ENCODE measurements at places on chromosomes 5 and 9.

DNA sequence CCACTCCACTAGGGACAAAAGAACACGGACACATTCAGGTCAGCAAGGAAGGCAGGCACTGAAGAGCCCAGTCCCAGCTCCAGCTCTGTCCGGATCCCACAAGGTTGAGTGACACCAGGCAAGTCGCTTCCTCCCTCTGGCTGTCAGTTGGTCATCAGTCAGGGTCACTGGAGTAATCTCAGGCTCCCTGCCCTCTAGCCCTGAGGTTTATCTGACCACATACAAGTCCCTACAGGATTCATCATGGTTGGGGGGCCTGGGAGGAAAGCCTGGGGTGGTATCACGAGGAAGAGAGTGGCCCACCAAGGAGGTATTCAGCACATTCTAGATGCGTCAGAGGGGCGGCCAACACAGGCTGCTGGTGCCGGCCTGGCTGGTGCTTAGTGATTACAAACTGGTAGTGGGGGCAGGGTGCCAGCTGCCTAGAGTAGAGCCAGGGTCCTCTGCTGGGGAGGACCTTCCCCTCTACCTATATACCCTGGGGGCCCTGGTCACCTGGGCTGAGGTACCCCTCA is 81.5 kb downstream of the SHB start:
- DNase-seq: no peak

DNA sequence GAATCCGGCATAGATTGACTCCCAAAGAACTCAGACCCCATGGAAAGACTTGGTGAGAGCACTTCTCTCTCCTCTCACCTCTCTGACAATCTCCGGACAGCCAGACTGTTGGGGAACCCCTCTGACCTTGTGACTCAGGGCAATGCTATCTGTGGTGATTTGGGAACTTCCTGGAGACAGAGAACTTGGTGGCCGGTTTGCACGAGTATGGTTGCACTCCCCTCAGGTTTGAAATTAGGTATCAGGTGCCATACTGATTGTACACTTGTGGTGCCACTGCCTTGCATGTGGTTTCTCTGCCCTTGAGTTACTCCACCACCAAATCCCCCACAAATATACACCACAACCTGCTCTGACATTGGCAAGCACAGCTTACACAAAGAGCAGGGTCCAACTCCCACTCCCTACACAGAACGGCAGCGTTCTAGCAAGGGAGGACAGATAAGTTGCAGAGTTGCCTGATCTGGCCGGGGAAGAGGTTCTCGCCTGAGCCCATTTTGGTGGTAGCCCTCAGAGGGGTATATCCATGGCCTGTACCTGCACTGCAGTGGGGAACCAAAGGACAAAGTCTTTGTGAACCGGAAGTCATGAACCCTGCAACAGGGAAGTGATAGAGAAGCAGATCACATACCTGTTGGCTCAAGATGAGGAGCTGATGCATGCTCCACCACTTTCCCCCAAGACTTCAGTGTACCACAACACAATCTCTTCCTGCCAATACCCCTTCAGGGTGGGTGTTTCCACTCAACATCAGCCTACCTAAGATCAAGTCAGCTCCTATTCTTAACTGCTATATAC is 255.1 kb downstream of the MCTP1 start:
- DNase-seq: no peak

DNA sequence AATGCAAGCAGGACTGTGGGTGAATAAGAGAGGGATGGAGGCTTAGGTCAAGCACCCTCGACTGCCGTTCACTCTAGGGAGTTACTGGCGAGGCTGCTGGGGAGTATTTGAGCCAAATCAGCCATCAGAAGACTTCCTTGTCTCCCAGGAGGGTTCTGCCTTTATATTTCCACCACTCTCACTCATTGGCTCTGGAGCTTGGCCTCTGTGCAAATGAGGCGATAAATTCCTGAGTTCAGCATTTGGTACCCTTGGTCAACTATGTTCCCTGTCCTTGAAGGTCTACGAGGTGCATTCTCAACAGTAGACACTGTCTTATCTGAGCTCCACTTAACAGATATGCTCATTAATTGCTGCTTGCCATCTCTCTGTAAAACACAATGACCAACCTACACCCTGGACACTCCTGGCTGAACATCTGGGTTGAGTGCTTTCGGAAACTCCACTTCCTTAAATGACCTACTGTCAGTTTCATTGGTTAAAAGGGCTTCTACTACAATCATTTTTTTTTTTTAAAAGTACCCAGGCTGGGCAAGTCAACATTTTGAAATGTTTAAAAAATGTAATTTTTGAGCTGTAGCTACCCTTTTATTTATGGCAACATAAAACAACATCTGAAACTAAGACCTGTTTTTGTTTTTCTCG is 153.2 kb downstream of the NTRK2 start:
- DNase-seq: no peak

DNA sequence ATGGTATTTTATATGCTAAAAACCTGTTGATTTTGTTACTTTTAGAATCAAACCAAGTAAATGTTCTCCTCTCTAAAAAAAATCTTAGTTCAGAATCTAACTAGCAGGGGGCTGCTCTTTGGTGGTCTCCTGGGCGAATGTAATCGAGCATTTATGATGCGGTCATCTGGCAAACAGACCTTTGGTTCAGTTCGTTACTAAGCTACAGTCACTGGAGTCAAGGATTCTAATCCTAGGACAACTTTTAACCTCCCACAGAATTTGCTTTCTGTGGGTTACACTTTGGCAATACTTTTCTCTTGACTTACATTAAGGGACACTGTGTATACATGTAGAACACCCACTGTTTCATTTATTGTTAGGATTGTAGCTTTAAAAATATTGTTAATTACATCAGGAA is 26.3 kb upstream of the FREM1 start:
- DNase-seq: no peak

DNA sequence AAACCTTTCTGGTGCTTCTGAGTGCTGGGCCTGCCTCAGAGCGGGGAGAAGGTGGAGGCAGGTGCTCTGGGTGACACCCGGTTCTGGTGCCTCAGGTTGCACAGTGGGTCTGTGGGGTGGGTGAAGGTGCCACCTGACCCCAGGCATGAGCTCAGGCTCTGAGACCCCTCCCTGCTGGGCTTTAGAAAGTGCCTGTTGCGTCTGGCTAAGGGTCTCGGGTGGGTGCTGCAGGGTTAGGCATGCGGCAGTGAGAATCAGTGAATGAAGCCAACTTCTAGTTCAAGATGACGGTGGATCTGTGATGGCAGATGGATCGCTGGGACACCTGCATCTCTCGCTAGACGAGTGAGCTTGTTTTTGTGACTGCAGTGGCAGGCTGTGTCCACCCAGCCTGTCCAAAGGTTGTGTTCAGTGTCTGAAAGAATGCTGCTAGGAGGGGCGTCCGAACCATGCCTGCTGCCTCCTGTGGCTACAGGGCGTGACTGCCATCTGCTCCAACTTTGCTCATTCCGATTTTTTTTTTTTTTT is 5.0 kb downstream of the SQSTM1 start:
- DNase-seq: no peak

DNA sequence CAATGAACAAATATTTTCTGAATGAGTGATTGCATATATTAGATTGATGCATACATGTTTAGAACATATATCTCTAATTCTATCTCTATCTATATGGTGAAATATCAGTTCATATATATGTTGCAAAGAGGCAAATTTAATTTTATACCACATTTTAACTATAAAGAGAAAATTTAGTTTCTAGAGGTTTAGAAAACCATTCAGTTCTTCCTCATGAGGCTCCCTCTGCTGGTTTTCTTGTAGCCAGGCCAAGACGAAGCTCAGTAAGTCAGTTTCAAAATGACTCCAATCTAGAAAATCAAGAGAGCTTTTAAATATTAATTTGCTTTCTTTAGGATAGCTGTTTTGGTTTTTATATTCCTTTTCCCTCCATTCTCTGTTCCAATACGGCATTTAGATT is 312.1 kb downstream of the TMEM232 start:
- DNase-seq: no peak

DNA sequence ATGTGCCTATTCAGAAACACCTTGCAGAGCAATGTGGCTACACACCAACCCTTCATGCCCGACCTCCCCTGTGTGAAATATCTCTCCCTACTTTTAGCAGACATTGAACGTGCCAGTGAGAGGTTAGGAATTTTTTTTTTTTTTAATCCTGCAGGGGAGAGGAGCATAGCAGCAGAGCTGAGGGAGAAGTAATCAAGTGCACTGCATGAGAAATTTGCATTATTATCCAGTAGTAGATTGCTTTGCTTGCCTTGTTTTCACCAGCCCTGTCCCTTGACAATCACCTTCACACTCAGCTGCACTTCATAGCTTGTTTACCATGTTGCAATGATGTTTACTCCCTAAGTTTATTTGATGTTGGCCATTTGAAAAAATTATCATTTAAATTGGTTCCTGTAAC is 489.6 kb upstream of the ZNF608 start:
- no peak for DNase-seq

GRCh38 chr9:6644346-6645104 is 1.0 kb downstream of the GLDC start:
- DNase-seq: no peak

DNA sequence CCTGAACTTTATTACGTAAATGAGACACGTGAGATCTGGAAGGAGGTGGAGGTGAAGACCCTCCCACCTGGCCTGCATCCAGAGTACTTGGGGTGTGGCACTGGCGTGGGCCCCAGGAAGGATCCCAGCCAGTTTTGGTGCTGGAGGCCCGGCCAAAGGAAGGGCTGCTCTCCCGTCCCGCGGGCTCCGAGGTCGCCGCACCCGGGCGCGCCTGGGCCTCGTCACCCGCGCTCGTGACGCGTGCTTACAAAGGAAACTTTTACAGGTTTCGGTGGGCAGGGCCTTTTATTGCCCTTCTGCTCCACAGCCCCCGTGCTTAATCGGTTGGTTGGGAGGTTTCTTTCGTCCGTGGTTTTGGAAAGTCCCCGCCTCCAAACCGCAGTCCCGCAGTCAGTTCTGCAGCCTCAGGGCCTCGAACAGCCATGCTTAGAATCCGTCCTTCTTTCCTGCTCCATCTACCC is 29.2 kb downstream of the CDKN2A start:
- no peak for DNase-seq

GRCh38 chr5:174090129-174090528 is 44.6 kb downstream of the NSG2 start:
- no peak for DNase-seq

- DNase-seq: no peak
Observed at GRCh38 chr9:129826759-129827158, 2.8 kb upstream of the TOR1A start.

- no peak for DNase-seq
Observed at GRCh38 chr5:142806841-142807267, 36.7 kb downstream of the ARHGAP26 start.

- no peak for DNase-seq
Observed at GRCh38 chr9:131530546-131530919, 530 bp downstream of the UCK1 start.

DNA sequence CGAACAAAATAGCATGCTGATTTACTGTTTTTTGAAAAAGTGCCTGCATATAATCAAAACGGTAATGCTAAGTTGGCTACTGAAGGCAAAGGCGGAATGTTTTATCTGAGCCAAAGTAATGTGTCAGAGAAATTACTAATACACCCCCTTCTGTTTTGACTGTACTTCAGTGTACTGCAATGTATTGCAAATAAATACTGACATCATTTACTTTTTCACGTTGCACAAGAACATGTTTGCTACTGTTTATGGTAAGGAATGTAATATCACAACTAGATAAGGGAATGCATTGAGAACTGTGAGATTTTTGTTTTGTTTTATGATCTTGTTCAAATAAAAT is 813 bp upstream of the AGTPBP1 start:
- no peak for DNase-seq

DNA sequence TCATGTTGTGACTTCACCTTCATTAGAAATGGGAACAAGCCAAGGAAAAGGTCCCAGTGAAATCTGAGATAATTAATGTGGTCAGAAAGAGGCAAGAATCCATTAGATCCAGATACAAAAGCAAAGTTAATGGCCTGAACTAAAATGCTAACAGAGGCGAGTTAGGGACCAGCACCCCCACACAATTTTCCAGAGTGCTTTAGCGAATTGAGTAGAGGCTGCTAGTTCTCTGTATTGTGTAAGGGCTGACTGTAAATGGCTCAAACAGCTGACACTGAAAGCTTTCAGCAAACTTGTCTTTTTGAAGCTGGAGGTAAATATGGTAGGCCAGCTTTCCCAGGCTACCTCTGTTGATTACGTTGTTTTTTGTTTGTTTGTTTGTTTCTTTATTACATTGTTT is 75.5 kb downstream of the CSNK1A1 start:
- no peak for DNase-seq

- DNase-seq: no peak
Observed at GRCh38 chr5:29744618-29745017, 1448.9 kb upstream of the CDH6 start.

DNA sequence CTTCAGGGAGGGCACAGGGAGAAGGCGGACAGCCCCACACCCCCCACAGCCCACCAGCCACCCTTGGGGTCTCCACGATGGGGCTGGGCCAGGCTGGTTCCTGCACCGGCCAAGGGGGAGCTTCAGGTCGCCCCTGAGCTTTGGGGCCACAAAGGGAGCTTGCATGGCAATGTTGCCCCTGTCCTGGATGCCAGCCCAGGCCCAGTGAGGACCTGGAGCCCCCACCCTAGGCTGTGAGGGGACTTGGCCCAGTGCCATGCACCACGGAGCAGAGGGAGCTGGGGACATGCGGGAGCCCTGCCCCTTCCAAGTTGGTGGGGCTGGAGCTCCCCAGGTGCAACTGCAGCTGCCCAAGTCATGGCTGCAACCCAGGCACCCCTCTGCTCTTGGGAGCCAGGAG is 18.4 kb downstream of the TMEM38B start:
- no peak for DNase-seq

- no peak for DNase-seq
Observed at GRCh38 chr5:172452398-172453205, 1.7 kb downstream of the SH3PXD2B start.

- DNase-seq: no peak
Observed at GRCh38 chr5:107576155-107576554, 94.6 kb downstream of the EFNA5 start.

DNA sequence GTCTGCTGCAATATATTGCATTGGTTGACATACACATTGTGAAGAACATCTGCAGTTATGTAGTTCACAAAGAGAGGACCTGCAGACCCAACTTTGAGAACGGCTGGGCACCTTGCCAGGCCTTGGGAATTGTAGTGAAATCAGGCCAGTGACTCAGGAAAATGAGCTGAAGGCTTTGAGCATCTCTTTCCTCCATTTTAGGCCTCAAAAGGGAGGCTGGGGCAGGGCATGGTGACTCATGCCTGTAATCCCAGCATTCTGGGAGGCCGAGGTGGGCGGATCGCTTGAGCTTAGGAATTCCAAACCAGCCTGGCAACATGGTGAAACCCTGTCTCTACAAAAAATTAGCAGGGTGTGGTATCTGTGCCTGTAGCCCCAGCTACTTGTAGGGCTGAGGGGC is 1.4 kb upstream of the IPPK start:
- no peak for DNase-seq
